ENCODE measurements at places on chromosomes 1 and 21.

- DNase-seq, result no peak
Measured at GRCh38 chr1:89697383-89697782, 64.5 kb downstream of the LRRC8C start.

DNA sequence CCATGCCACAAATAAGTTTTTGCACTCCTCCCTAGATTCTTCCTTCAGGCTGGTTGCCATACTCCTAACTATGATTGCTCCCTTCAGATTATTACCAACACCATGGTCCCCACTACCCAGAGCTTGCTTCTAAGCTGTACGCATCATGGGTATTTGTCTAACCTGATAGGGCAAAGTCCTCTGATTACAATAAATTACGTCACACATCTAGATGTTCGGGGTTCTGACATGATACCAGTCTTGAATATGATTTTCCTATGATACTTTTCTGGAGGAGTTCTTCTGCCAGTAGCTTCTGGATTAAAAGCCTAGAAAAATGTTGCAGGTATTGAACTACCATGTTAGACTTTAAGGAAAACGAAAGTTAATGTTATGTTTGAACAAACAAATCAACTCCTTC lies 67.2 kb downstream of the NUF2 start:
- DNase-seq, result no peak

DNA sequence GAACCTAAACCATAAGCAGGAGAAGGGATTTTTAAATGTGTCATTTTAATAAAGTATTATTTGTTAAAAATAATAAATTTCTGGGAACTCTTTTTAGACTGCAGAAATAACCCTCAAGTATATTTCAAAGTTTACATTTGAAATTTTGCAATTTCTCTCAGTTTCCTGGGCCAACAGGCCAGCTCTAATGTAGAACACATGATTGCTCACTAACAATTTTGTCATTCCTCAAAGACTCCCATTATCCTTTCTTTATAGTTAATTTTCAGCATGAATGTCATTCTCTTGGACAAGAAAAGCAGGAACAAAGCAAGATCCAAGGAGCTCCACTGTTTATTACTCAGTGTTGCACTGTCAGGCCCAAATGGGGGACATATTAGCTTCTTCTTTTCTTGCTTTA lies 119.4 kb upstream of the VANGL1 start:
- no peak for DNase-seq

DNA sequence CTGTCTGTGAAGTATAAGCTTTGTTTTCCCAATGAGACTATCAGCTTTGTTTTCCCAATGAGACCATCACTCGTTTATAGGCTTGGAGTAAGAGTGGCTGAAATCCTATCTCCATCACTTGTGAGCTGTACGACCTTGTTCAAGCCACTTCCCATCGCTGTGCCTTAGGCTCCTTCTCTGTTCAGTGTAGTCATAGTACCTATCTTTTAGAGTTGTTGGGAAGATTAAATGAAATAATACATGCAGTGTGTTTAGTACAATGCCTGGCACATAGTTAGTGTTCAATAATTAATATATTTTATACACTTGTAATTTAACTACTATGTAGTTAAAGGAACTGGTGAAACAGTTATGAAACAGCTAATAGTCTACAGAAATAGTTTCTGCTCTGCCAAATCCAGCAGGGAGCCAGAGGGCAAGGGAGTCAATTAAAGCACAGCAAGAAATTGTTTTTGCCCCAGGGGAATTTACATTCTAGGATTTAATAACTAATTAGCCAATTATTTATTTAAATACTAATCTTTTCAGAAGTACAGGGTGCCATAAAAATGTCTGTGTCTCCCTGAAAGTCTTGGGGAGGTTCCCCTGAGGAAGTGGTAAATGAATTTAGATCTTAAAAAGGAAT lies 139.3 kb upstream of the HMCN1 start:
- no peak for DNase-seq

- no peak for DNase-seq
Measured at GRCh38 chr1:39103328-39104157, 77.4 kb downstream of the NDUFS5 start.

DNA sequence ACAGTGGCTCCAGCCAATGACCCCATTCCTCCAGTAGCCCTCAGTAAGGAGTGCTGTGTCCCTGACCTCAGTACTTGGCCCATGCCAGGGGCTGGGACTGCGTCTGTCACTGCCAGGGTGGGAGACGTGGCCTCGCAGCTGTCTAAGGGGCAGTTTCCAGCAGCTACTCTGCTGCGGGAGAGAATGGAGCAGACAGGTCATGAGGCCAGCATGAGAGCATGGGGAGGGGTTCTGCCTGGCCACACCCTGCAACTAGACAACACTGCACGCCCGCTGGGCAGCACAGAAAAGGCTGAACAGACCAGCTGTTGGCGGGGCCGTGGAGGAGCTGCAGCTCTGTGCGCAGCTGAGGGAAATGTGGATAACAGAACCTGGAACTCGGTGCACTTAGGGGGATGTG lies 91.6 kb upstream of the COL6A1 start:
- no peak for DNase-seq

DNA sequence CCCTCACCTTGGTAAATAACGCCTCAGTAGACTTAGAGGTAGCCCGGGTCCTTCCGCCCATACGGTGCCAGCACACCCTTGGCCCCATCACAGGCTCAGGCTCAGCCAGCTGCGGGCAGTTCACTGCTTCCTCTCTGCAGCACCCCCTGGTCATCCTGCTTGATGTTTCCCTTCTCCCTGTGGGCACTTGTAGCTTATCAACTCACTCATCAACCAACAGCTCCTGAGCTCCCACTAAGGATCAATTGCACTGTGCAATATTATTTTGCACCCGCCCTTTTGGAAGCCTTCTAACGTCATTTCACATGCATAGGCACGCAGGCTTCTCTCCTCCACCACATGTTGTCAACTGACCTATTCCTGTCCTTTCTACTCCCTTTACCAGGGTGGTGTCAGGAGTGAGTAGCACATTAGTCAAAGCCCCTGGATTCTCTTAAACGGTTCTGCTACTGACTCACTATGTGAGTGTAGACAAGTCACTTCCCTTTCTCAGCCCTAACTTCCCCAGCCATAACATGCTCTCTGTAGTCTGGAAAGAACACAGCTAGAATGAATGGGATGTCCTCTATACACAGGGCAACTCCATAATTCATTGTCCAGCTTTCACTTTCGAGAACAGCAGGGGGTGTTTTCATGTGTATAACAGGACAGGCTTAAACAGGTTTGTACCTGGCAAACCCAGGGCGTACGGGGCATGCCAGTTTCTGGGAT lies 47.1 kb upstream of the IRF2BP2 start:
- peak; percentile 97 for DNase-seq

- no peak for DNase-seq
Measured at GRCh38 chr1:15348648-15349047, 61.0 kb upstream of the EFHD2 start.

- DNase-seq, result no peak
Measured at GRCh38 chr1:159113596-159114433, 37.2 kb upstream of the AIM2 start.

- no peak for DNase-seq
Measured at GRCh38 chr1:8223526-8223925, 94.4 kb upstream of the SLC45A1 start.

- DNase-seq, result no peak
Measured at GRCh38 chr1:111961016-111961415, 28.5 kb downstream of the KCND3 start.

DNA sequence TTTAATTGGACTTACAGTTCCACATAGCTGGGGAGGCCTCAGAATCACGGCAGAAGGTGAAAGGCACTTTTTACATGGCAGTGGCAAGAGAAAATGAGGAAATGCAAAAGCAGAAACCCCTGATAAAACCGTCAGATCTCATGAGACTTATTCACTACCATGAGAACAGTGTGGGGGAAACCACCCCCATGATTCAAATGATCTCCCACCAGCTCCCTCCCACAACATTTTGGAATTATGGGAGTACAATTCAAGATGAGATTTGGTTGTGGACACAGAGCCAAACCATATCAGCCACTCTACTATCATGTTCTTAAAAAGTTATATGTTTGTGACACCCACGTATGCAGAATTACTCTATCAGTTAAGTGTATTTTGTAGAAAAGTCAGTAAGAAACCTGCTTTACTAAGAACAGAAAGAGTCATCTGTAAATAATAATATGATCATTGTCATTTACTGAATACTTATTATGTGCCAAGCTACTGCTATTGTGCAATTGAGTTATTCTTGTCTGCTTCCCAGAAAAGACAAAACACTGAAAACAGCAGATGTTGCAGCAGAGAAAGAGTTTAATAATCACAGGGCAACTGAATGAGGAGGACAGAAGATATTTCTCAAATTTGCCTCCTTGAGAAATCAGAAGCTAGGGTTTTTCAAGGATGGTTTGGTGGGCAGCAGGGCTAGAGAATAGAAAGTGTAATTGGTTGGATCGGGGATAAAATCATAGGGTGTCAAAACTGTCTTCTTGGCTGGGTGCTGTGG lies 207.7 kb upstream of the FGGY start:
- DNase-seq, result peak; percentile 51

DNA sequence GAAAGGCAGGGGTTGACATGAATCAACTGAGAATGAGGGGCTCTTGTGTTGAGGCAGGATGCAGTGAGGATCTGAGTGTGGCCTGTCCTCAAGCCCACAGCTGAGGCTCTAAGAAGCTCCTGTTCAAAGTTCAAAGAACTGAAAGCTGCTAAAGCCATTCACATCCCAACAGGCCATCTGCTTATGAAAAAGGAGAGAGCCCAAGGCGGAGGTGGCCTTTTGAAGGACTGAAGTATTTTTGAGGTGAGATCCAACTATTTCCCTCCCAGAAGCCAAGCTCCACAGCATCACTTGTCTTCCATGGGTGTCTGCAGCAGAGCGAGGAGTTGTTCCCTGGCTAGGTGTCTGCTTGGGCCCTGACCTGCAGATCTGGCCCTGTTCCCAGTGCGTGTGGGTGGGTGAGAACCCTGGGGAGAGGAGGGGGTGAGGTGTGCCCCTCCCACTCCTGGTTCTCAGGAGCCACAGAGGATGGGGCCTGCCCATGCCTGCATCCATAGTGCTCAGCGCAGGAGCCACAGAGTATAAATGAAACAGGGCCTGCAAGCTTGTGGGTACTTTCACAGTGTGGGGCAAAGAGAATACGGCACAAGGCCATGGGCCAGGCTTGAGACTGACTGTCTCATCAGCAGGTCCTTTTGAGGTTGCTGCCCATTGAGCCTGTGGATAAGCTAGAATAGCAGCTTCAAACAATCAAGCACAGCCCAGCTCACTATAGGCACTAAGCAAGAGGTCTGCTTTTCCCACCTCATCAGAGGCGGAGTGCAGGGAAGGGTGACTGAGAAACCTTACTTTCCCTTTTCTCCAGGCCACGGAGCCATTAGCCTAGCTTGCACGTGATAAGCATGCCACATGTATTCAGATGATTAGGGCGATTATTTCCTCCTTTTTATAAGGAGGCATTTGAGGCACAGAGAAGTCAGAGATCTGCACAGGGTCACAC lies 15.7 kb downstream of the REG4 start:
- no peak for DNase-seq

DNA sequence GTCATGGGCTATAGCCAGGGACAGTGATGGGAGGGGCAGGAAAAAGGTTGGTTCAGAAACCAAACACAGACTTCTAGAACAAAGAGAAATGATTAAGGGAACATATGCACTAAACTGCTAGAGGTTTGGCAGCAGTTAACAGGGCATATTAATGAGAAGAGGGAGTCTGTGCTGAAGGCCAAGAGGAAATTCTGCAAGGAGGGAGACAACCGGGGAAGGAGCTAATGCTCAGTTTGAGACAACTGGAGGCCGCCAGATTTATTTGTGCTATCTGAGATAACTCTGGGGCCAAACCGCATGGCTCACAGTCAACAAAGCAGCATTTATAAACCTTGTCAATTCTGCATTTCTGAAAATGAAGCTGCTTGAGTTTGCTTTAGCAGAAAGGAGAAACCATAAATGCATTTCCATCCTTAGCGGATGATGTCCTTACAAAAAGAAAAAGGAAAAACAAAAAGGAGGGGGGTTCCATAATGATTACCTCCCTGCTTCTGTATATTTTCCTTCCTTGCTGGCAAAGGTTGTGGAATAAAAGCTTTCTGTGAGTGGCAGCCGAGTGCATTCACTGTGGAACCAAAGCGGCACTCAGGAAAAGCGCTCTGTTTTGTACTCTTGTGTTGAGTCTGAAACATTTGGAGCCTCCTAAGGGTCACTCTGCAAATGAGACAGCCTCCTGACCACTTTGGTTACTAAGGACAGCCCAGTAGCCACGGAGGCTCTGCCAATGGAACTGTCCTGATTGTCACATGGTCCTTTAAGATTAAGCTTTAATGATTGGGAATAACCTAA lies 70.3 kb downstream of the SIM2 start:
- DNase-seq, result no peak

- DNase-seq, result no peak
Measured at GRCh38 chr1:175572932-175573868, 170.2 kb downstream of the TNR start.

- DNase-seq, result no peak
Measured at GRCh38 chr21:26070822-26071425, 99.6 kb downstream of the APP start.

GRCh38 chr1:11929849-11930248 lies 3.6 kb upstream of the KIAA2013 start:
- DNase-seq, result no peak

GRCh38 chr1:184388319-184388889 lies 1.6 kb downstream of the C1orf21 start:
- DNase-seq, result peak; percentile 8

DNA sequence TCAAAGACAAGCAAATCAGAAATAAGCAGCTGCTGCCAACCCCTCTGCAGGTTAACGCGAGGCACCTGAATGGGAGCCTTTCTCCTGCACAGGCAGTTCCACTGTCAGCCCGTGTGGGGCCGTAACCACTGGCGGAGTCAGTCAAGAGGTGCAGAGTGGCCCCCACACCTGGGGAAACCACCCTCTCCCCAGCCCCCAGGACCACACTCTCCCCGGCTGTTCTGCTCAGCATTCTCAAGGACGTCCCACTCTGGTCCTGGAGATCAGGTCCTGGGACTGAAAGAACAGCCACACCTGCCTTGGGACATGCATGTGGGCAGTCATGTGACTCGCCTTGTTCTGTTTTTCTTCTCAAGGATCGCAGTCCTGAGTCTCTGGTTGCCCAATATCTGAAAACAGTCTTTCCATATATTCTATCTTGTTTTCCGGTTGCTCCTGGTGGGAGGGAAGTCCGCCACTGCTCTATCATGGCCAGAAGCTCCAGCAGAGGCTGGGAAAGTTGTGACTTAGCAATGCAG lies 252.5 kb downstream of the PTPRU start:
- DNase-seq, result no peak

DNA sequence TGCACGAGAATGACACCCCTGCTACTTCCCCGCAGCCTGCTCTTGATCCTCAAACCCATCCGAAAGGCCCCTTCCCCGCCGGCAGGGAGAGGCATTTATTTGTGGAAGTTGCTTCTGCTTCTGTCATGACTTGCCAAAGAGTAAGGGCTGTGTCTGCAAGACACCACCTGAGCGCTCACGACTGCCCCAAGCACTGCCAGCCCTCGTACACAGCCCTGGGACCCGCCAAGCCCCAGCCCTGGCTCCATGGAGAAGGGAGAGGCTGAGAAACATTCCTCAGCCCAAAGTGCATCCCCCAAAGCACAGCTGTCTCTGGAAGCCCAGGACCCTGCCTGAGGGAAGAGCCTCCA lies 6.3 kb upstream of the TPRG1L start:
- DNase-seq, result no peak

GRCh38 chr1:51473331-51474115 lies 45.5 kb downstream of the EPS15 start:
- DNase-seq, result peak; percentile 41
